ENCODE measurements at places on chromosomes 3 and 15.

DNA sequence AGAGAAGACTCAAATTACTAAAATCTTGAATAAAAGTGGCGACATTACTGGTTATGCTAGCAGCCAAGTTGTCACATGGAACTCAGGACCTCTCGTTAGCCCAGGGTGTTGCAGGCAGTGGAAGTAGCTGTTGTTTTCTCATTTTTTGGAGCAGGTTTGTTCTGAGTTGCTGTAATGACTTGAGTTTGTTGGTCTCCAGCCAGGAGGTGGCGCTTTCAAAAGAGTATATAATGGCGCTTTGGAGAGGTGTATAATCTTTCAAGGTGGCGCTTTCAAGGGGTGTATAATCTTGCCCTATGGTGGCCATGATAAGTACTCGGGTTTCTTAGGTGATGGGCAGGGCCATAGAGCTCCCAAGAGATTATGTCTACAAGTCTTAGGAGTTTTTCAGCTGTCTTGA lies 632.7 kb downstream of the NTRK3 start:
- no peak for DNase-seq

DNA sequence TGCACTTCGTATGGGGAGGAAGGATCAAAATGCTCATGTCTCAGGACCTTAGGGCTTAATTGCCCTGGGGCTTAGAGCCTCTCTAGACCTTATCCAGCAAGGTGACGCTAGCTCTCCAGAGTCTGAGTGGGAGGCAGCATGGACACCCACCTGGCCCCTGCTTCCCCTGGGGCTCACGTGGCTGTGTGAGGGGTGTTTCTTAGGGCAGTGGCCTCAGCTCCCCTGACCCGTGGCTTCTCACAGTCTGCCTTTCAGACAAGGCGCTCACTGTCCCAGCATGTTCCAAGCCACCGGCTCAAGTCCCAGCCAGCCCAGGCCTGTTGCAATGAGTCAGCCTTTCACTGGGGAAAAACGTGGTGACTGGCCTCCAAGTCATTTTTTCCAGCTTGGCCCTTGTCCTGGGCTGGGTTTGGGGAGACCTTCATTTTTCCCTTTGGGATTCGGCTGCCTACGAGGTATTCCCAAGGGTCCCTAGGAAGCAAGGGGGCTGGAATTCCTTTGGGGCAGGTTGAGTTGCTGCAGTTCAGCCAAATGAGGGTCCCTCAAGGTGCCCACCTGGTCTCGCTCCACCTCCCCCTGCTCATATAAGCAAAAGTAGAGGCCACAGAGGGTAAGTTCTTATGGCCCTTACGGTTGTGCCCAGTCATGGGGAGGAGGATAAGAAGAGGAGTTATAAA lies 15.7 kb downstream of the BHLHE40 start:
- no peak for DNase-seq

GRCh38 chr3:46135475-46135874 lies 72.6 kb downstream of the CCR1 start:
- no peak for DNase-seq

DNA sequence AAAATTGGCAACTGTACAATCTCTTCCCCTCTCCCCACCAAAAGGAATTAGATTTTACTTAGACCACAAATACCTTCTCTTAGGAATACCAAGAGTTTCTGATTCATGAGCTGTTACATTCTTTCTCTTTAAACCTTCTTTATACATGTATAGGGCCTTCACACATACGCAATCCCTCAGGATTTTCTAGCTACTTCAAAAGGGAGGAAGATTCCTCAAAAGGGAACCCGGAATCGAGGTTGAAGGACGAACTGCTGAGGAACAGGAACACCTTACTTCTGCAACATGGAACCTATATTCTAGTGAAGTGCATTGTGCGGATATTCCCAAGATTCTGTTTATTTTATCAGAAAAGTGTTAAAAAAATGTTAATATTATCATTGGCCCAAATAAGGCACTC lies 52.3 kb downstream of the GABRB3 start:
- DNase-seq: no peak

DNA sequence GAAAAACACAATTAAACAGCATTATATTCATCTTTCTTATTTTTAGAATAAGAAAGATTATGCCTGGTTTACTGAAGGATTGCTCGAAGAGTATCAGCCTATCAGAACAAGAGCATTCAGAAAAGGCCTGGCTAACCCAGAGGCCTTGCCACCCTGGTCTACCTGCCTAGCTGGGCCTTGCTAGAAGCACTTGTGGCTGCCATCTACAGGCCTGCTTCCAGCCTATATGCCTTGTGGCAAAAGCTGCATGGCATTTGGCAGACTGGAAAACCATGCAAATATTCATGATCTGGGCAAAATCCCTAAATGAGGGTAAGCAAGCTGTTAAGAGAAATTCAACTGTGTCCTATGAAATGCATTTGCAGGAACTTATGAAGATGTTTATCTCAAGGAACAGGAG lies 9.3 kb upstream of the ATP13A4 start:
- no peak for DNase-seq

DNA sequence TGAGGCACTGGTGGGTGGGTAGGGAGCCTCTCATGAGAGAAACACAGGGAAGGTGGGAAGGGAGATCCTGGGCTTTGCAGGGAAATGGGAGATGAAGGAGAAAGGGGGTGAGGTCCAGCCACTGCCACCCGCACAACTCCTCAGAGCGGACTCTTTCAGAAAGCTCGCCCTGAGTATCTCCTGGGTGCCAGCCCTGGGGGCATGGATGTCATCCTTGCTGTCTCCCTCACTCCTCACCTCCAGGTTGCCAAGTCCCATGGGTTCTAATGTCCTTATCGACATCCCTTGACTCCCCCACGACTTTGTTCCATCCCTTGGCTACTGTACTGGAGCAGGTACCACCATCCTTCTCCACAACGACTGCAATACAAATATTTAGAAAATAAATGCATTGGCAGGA lies 40.9 kb downstream of the SYNM start:
- DNase-seq: no peak

DNA sequence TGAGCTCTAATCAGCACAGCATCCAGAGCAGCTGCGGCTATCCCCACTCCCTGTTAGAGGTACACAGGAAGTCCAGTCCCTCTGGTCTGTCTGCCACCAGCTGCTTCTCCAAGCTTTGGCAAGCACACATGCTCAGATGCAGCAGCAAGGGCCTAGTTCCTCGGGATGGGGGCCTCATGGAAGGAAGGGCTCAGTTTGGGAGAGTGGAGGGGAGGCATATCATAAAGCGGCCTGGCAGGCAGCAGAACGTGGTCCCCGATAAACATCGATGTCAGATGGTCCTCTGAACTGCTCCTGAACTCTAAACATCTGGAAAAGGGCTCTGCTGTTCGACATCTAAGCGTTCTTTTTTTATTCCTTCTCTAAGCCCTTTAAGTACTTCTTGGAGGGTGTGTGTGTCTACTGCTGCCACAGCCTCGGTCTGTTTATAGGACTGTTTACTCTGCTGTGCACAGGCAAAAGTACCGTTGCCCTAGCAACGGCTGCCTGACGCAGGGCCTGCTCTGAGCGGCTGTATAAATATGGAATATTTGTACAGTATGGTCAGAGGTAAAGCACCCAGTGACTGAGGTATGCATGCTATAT lies 74.6 kb downstream of the PRICKLE2 start:
- no peak for DNase-seq

- DNase-seq: no peak
Measured at GRCh38 chr15:51721199-51721960, 16.1 kb downstream of the LYSMD2 start.

- no peak for DNase-seq
Measured at GRCh38 chr3:120778776-120779175, 36.2 kb downstream of the GTF2E1 start.

- no peak for DNase-seq
Measured at GRCh38 chr15:25799906-25800700, 63.0 kb downstream of the ATP10A start.

DNA sequence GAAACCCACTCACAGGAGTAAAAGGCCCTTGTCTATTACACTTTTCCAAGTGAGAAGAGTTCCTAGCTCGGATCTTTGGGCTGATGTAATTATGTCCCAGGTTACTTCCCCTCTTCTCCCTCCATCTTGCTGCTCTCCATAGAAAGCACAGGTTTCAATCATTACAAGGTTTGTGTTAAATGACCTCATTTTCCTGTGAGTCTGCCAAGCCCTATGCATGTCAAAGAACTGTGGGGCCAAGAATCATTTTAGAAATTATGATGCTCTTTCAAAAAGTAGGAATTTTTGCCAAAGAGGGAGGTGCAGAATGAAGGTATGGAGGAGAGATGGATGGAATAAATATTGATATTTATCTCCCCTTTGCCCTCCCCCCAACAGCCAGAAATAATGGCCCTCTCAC lies 129.3 kb upstream of the TPM1 start:
- DNase-seq: no peak

- DNase-seq: no peak
Measured at GRCh38 chr15:67515090-67515489, 5.8 kb upstream of the C15orf61 start.

DNA sequence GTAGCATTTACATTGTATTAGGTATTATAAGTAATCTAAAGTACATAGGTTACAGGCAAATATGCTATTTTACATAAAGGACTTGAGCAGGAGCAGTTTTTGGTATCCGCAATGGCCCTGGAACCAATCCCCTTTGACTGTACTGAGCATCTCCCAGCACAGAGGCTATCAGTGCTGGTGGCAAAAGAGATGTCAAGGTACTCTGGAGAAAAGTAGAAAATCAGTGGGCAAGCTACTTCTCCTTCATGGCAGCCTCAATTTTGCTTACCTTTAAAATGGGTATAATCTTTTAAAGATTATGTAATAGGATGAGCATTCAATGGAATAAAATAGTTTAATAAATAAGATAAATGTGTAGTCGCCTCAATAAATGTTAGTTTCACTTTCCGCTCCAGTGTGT lies 56.7 kb upstream of the LMCD1 start:
- no peak for DNase-seq

DNA sequence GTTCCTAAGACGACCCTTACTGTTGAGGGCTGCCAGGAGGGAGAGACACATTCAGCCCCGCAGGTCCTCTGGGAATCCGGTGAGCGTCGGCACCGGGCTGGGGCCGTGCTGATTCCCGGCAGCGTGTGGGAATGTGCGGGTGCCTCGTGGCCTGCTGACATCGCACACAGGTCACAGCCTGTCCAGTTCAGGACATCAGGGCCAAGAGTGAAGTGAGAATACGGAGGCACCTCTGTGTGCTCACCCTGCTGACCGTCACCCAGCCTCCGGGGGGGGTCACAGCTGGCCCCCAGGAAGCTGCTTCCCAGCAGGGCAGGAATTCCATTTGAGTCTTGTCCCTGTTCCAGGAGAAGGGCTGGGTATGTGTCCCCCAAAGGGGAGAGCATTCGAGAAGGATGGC lies 53.6 kb downstream of the PGPEP1L start:
- DNase-seq: no peak

- no peak for DNase-seq
Measured at GRCh38 chr3:157471064-157471463, 32.2 kb downstream of the VEPH1 start.

DNA sequence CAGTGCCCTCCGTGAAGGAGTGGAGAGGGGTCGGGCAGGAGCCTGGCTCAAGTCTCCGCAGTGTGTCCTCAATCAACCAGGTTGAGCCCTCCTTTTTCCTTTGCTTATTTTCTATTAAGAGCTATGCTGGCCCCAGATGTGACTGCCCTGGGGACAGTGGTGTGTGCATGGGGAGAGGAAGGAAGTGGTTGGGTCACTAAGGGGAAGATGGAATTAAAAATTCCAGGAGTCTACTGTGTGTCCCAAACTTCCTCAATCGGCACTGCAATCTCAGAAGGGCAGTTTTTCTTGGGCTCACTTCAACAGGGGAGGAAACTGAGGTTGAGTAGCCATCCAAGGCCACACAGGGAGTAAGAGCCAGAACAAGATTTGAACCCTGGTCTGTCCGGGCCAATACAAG lies 13.7 kb upstream of the GRIP2 start:
- DNase-seq: no peak

- no peak for DNase-seq
Measured at GRCh38 chr3:138824114-138824506, 10.6 kb downstream of the PIK3CB start.

All from activated naive CD4-positive, alpha-beta T cell (primary cell).